ENCODE measurements at places on chromosomes 5 and 9.

- H3K4me3 ChIP-seq = no peak overlapping the region
- H3K36me3 ChIP-seq = peaks cover 12% of the 10 kb centered on the region
- DNase-seq = no peak
- no peak overlapping the region for H3K27ac ChIP-seq
- H3K27me3 ChIP-seq = no peaks in the 10 kb centered on the region
These were observed 167.5 kb downstream of the HACD4 start for GRCh38 chr9:20863945-20864344.

DNA sequence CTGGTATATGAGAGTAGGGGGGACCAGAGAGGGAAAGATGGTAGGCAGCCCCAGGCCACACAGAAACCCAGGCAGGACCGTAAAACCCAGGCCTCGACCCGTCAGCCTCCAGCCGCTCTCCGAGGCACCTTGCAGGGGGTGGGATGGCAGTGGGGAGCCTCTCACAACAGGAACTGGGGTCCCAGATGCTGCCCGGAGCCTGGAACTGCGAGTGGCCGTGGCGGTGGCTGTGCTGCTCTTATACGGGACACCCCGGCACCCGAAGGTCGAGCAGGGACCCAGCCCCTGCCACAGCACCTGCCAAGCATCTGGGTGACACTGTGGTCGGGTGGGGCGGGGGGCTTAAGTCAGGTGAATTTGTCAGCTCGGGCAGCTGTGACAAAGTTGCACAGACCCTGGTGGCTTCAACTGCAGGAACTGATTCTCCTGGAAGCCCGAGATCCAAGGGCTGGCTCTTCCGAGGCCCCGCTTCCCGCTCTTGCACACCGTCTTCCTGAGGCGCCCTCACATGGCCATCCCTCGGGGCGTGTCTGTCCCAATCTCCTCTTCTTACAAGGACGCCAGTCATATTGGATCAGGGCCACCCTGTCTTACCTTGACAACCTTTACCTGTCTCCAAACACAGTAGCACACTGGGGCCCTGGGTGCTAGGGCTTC, 47.6 kb upstream of the EGFL7 start:
- no peak overlapping the region for H3K4me3 ChIP-seq
- no peaks in the 10 kb centered on the region for H3K36me3 ChIP-seq
- no peak overlapping the region for H3K27ac ChIP-seq

DNA sequence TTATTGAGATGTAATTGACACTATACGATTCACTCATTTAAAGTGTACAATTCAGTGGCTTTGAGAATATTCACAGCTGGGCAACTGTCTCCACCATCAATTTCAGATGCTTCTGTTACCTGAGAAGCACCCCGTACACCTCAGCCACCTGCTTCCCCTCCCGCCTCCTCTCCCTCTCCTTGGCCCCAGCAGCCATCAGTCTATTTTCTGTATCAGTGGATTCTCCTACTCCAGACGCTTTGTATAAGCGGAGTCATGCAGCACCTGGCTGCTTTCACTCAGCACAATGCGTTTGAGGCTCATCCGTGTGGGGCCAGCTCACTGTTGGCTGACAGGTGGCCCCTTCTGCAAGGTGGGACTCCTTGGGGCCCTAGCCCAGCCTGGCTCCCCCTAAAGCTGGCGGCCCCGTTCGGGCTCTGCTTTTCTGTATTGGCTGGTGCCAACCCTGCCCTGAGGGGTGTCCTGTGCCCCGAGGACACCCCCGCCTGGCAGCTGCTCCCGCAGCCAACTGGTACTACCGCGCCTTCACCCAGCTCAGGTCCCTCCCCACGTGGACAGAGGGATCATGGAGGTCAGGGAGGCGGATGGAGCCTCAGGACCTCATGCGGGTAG, 124.4 kb upstream of the COL5A1 start:
- DNase-seq = no peak
- H3K27ac ChIP-seq = no peak overlapping the region
- no peaks in the 10 kb centered on the region for H3K4me1 ChIP-seq
- peaks cover 2% of the 10 kb centered on the region for H3K27me3 ChIP-seq
- H3K4me3 ChIP-seq = no peak overlapping the region

GRCh38 chr5:50576686-50577256, 89.7 kb upstream of the PARP8 start:
- H3K4me1 ChIP-seq = peaks cover 9% of the 10 kb centered on the region
- no peak overlapping the region for H3K4me3 ChIP-seq
- no peak for DNase-seq
- no peaks in the 10 kb centered on the region for H3K36me3 ChIP-seq
- H3K27me3 ChIP-seq = no peaks in the 10 kb centered on the region

GRCh38 chr5:160837749-160838593, 14.0 kb downstream of the ATP10B start:
- no peaks in the 10 kb centered on the region for H3K36me3 ChIP-seq
- no peak for DNase-seq
- no peaks in the 10 kb centered on the region for H3K4me1 ChIP-seq
- no peak overlapping the region for H3K4me3 ChIP-seq
- H3K27me3 ChIP-seq = no peaks in the 10 kb centered on the region
- no peak overlapping the region for H3K27ac ChIP-seq

DNA sequence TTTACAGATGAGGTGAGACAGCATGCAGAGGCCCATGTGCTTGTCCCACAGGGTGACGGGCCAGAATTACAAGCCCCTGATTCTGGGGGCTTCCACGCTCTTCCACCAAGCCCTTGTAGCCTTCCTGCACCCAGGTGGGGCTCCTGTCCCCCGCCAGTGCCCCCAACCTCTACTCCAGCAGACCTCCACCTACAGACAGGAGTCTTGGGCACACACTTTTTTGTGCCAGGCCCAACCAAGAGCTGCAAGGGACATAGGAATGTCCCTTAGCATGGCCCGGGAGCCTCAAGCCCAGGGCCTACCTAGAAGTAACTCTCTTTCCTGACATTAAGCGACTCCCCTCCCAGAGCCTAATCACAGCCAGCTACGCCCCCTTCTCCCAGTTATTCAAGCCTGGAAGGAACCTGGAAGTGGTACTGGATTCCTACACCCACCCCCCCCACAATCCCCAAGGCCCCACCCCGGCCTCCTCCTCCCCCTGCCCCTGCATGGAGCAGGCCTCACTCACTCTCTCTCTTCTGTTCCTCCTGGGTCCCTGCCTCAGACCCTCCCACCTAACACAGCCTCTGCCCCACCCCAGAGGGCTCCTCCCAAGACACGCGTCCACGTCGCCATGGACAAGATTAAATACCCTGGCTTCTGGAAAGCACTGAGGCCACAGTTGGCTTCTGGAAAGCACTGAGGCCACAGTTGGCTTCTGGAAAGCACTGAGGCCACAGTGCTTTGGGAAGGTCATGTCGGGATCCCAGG, 30.5 kb downstream of the ADAMTS2 start:
- no peak overlapping the region for H3K4me3 ChIP-seq
- no peak for DNase-seq
- H3K36me3 ChIP-seq = no peaks in the 10 kb centered on the region
- H3K27ac ChIP-seq = no peak overlapping the region
- peaks cover 2% of the 10 kb centered on the region for H3K27me3 ChIP-seq

DNA sequence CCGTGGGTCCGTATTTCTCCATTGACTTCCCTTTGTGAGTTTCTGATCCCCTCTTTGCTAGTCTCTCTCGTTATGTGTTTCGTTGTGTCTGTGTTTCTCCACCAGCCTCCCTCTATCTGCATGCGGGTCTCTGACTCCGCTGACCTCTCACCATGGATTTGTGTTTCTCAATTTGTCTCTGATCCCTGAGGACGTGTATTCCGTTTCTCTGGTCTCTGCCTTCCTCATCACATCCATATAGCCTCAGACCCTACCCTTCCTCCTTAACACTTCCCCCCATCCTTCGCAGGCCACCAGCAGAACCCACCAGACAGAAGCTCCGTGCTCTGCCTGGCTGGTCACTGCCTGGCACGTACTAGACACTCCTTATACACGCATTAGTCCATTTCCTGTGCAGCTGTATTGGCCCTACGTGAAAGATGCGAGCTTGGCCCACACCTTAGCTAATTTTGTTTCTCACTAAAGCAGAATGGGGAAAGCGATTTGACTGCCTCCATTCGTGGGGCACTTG, 631 bp downstream of the B4GALT7 start:
- peaks cover 35% of the 10 kb centered on the region for H3K4me1 ChIP-seq
- H3K27me3 ChIP-seq = no peaks in the 10 kb centered on the region
- peaks cover 13% of the 10 kb centered on the region for H3K36me3 ChIP-seq
- H3K4me3 ChIP-seq = peak overlapping the region; percentile 98

- no peak overlapping the region for H3K4me3 ChIP-seq
- H3K27ac ChIP-seq = no peak overlapping the region
- H3K27me3 ChIP-seq = peaks cover 55% of the 10 kb centered on the region
These were observed 598.7 kb upstream of the SGCD start for GRCh38 chr5:155728146-155728856.

- H3K4me3 ChIP-seq = no peak overlapping the region
- DNase-seq = no peak
- no peaks in the 10 kb centered on the region for H3K27me3 ChIP-seq
- peaks cover 4% of the 10 kb centered on the region for H3K4me1 ChIP-seq
- H3K36me3 ChIP-seq = no peaks in the 10 kb centered on the region
- no peak overlapping the region for H3K27ac ChIP-seq
These were observed 16.4 kb upstream of the OMD start for GRCh38 chr9:92440751-92441046.

DNA sequence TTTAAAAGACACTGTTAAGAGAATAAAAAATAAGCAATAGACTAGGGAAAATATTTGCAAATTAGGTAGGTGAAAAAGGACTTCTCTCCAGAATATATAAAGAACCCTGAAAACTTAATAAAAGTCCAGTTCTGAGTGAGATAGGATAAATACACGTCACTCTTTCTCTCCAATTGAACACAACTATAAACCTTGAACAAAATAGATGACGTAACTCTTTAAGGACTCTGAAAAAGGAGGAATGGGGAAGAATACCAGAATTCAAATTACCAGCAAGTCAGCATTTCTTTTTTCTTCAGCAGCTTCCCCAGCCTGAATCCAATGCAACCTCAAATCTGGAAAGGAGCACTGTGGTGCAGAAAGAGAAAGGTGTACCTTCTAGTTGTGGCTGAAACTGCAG, 6.8 kb upstream of the WDR41 start:
- H3K27ac ChIP-seq = no peak overlapping the region
- peaks cover 4% of the 10 kb centered on the region for H3K4me1 ChIP-seq
- no peak overlapping the region for H3K4me3 ChIP-seq
- DNase-seq = no peak
- peaks cover 27% of the 10 kb centered on the region for H3K27me3 ChIP-seq

DNA sequence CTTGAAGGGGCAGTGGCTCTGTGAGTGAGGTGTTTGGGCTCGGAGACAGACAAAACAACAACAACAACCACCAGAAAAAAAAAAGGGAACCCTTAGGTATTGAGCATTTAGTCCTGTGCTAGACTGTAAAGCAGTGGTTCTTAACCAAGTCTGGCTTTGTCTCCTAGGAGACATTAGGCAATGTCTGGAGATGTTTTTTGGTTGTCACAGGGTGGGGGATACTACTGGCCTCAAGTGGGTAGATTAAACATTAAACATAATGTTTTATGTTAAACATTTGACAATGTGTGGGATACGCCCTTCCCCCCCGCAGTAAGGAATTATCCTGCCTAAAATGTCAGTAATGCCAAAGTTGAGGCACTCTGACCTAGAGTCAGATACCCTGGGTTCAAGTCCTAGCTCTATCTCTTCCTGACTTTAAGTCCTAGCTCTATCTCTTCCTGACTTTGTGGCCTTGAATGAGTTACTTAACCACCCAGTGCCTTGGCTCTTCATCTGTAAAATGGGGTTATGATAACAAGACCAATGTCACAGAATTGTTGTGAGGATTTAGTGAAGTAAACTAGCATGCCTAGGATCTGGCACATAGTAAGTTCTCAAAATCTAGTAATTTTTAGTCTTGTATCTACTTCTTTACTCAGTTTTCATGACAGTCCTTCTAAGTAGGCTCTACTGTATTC, 1.8 kb downstream of the TRIM32 start:
- peaks cover 61% of the 10 kb centered on the region for H3K4me1 ChIP-seq
- peak overlapping the region; percentile 11 for H3K4me3 ChIP-seq
- no peak overlapping the region for H3K27ac ChIP-seq
- no peak for DNase-seq
- peaks cover 14% of the 10 kb centered on the region for H3K36me3 ChIP-seq
- no peaks in the 10 kb centered on the region for H3K27me3 ChIP-seq

GRCh38 chr9:130662099-130662969, 2.1 kb upstream of the PRDM12 start:
- H3K27me3 ChIP-seq = peaks cover 66% of the 10 kb centered on the region
- H3K36me3 ChIP-seq = no peaks in the 10 kb centered on the region
- DNase-seq = no peak
- no peak overlapping the region for H3K27ac ChIP-seq
- H3K4me1 ChIP-seq = peaks cover 31% of the 10 kb centered on the region

GRCh38 chr5:111945535-111945934, 188.5 kb upstream of the NREP start:
- H3K27ac ChIP-seq = no peak overlapping the region
- no peaks in the 10 kb centered on the region for H3K4me1 ChIP-seq
- H3K27me3 ChIP-seq = peaks cover 2% of the 10 kb centered on the region

DNA sequence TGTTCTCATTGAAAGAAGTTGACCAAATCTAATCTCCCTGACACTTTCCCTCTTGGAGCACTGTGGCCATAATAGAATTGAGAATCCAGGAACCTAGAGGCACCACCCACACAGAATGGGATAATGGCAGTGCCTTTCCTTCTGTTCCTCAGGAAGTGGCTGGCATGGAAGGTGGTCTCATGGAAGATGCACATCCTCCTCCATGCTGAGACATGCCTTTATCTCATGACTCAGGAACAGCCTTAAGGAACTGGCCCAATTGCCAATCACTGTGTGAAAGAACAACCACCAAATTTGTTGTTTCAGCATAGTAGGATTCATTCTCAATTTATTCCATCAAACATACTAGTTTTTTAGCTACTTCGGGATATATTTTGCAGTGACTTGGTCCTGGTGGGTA, 137.5 kb upstream of the RASGRF2 start:
- no peak overlapping the region for H3K4me3 ChIP-seq
- no peaks in the 10 kb centered on the region for H3K27me3 ChIP-seq
- no peak for DNase-seq
- peaks cover 35% of the 10 kb centered on the region for H3K36me3 ChIP-seq
- H3K27ac ChIP-seq = no peak overlapping the region

GRCh38 chr5:115573133-115573532, 28.6 kb upstream of the FEM1C start:
- H3K36me3 ChIP-seq = no peaks in the 10 kb centered on the region
- no peak overlapping the region for H3K27ac ChIP-seq
- H3K4me1 ChIP-seq = peaks cover 3% of the 10 kb centered on the region
- no peak for DNase-seq
- H3K4me3 ChIP-seq = no peak overlapping the region
- H3K27me3 ChIP-seq = peaks cover 3% of the 10 kb centered on the region

GRCh38 chr5:140038373-140038957, 4.6 kb downstream of the NRG2 start:
- no peaks in the 10 kb centered on the region for H3K36me3 ChIP-seq
- H3K4me3 ChIP-seq = no peak overlapping the region
- DNase-seq = no peak
- peaks cover 11% of the 10 kb centered on the region for H3K4me1 ChIP-seq
- no peak overlapping the region for H3K27ac ChIP-seq
- H3K27me3 ChIP-seq = peaks cover 37% of the 10 kb centered on the region

DNA sequence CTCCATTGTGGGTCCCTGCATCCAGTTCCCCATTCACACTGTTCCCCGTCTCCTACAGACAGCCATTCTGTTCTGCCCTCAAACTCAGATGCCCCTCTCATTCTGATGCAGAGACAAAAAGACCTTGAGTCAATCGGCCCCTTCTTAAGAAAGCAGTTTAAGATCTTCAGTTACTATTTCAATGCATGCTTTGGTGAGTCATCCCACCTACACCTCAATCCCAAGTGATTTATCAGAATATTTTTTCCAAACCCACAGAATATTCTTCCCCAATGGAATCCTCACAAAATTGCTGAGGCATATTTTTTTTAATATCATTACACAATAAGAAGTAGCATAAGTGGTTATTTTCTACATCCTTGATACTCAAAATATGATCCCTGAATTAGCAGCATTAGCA, 92.4 kb upstream of the SLC1A1 start:
- no peak overlapping the region for H3K4me3 ChIP-seq
- no peak overlapping the region for H3K27ac ChIP-seq
- no peaks in the 10 kb centered on the region for H3K4me1 ChIP-seq
- no peak for DNase-seq
- peaks cover 5% of the 10 kb centered on the region for H3K27me3 ChIP-seq

All from activated naive CD4-positive, alpha-beta T cell treated with anti-CD3 and anti-CD28 coated beads for 36 hours (primary cell).